A549 treated with AZD2906 at 1 μM for 4 hours (cell line): ENCODE measurements at places on chromosomes 2 and 18. TPM values are rescaled to one million over a fixed set of nuclear protein-coding genes. Genes with fewer than 3 reads are reported as not detected.

LIMS4 gene
- total RNA-seq = 0.50 to 0.89 TPM (median 0.62 TPM) in 5 replicates

ATP6V1B1 gene
- total RNA-seq = 1.3 to 2.3 TPM (median 1.7 TPM) in 5 replicates

ACOXL gene
- total RNA-seq = not detected in 5 replicates

ANXA4 gene
- 321 to 400 TPM (median 345 TPM) in 5 replicates for total RNA-seq

LINC00305 gene
- total RNA-seq = not detected in 5 replicates

ATF2 gene
- total RNA-seq = 14.8 to 21.3 TPM (median 18.0 TPM) in 5 replicates

PIEZO2 gene
- 0.52 to 0.96 TPM (median 0.59 TPM) in 5 replicates for total RNA-seq

ARHGEF33 gene
- total RNA-seq = 0.02 to 0.16 TPM (median 0.03 TPM) in 3 of 5 replicates, not detected in the others

NEB gene
- 0.17 to 0.34 TPM (median 0.20 TPM) in 5 replicates for total RNA-seq
